NCI-H2081 (cell line): ENCODE measurements at places on chromosomes 2 and 18.

GRCh38 chr2:222663479-222663878, 7.6 kb upstream of the FARSB start:
- no peak for DNase-seq

- DNase-seq = no peak
Measured at GRCh38 chr18:11823545-11823944, 27.7 kb upstream of the CHMP1B start.

DNA sequence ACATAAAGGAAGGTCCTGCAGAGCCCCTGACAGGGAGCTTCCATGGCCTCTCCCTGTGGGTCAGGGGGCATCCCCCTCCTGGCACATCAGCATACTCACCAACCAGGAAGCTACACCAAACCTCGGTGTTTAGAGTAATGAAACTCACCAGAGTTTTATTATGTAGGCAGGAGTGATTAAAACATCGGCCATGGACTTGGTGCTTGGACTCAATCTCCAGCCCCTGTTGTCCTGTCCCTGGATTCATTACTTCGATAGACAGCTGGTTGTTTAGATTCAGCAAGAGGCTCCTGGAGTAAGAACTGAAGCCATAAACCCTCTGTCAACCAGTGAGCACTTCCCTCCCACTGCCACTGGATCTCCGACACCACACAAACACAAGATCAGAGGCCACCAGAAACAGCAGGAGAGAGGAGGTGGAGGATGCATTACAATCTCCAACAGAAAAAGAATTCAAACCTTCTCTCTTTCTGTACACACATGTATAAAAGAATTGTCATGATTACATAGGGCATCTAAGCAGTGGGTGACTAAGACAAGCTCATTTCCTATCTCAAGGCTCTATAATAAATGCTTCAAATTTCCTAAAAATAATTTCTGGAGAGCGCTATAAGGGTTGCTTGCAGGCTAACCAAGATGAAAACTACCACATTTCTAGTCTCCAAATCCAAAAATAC, 27.2 kb downstream of the TBC1D8 start:
- DNase-seq = no peak

DNA sequence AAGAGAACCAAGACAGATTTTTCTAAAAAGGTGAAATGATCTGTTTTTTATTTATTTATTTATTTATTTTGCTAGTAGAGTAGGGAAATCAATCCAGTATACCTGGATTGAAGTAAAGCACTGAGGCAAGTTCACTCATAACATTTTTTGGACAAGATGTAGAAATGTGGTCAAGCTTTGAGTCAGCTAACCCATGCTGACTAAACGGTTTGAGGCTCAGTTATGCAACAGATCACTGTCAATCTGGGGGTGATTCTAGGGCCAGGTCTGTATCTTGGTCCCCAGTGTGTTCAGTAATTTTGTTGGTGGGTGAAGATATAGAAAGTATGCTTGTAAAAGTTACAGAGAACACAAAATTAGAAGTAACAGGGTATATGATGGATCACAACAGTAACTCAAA, 60.2 kb downstream of the RMDN2 start:
- no peak for DNase-seq

DNA sequence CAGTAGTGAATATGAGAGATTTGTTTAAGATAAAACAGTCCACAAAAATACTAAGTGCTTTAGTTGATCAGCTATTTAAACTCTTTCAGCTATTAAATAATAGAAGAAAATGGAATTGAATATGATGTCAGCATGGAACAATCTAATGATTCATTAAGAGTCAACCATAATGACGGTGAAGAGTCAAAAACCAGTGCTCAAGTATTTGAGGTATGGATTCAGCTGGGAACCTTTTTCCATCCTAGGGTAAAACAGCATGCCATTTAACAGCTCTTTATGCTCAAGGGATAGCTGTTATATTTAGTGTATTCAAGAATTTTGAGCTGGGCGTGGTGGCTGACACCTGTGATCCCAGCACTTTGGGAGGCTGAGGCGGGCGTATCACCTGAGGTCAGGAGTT, 29.7 kb downstream of the CARF start:
- no peak for DNase-seq

DNA sequence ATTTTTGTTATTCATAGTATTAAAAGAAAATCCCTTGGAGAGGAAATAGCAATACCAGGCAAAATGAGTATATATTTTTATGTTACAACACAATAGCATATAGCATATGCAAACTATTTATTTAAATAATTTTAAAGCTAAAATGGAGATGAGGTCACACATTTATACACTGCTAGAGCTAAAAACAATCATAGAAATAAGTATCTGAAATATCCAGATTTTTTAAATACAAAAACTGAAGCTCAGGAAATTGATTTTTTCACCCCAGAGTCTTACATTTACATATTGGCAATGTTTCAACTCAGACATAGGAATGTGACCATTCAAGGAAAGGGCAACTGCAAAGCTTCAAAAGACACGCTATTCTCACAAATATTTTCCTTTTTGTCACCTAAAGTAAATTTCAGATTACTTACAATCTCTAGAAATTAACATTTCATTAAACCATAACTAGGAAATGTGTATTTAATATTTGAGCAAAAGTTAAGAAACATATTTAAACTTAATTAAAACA, 8.9 kb downstream of the TFPI start:
- DNase-seq = no peak

- DNase-seq = no peak
Measured at GRCh38 chr2:99648178-99648844, 158.5 kb upstream of the REV1 start.

DNA sequence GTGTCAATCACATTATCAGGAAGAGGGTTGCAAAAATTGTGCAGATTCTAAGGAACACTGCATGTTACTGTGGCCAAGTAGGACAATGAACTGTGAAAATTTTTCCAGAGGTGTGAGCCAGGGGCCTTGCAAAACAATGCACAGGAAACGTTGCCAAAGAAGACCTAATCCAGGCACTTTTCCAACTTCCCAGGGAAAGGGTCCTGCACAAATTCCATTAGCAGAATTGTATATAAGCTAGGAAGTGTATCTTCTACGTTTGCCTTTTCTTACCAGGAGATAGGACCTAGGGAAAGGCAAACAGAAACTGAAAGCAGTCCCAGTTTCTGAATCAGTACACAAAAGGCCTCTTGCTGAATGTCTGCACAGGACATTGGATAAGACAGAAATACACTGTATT, 1888.3 kb upstream of the CELF4 start:
- DNase-seq = no peak

GRCh38 chr18:65279668-65280305, 471.0 kb upstream of the CDH7 start:
- no peak for DNase-seq

DNA sequence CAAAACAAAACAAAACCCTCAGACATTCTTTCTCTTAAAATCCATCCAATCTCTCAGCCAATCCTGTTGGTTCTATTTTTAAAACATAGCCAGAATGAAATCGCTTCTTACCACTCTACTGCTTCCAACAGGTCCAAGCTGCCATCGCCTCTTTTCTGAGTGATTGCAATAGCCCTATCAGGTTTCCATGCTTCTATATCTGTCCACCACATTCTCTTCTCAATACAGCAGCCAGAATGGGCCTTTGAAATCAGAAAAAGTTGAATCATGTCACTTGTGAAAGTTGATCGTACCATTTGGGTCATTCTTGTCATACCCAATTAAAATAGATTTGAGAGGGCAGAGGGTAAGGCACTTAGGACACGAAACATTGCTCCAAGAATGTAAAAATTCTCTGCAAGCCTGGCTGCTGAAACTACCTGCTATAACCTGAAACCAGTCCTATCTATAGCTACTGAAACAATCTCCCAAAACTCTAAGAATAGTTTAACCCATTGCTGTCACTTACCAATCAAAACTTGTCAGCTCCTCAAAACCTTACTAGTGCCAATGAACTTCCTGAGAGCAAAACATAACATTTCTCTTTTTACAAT, 3.3 kb upstream of the MTLN start:
- no peak for DNase-seq

DNA sequence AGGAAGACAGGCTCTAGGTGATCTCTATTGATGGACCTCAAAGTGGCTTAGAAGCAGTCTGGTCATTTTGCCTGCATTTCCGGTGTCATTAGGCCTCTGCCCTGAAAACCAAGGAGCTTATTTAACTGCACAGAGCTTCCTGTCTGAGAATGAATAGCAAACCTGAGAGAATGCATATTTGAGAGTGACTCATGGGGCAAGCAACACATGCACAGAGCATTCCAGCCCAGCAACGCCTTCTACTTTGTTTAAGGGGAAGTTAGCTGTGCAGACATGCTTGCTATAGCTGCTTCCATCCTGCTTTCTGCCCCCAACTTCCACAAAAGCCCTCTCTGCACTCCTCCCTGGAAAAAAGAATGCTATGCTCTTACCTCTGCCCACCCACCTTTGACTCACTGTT, 232.8 kb downstream of the GRB14 start:
- no peak for DNase-seq

- no peak for DNase-seq
Measured at GRCh38 chr18:5841518-5841917, 53.8 kb downstream of the TMEM200C start.

DNA sequence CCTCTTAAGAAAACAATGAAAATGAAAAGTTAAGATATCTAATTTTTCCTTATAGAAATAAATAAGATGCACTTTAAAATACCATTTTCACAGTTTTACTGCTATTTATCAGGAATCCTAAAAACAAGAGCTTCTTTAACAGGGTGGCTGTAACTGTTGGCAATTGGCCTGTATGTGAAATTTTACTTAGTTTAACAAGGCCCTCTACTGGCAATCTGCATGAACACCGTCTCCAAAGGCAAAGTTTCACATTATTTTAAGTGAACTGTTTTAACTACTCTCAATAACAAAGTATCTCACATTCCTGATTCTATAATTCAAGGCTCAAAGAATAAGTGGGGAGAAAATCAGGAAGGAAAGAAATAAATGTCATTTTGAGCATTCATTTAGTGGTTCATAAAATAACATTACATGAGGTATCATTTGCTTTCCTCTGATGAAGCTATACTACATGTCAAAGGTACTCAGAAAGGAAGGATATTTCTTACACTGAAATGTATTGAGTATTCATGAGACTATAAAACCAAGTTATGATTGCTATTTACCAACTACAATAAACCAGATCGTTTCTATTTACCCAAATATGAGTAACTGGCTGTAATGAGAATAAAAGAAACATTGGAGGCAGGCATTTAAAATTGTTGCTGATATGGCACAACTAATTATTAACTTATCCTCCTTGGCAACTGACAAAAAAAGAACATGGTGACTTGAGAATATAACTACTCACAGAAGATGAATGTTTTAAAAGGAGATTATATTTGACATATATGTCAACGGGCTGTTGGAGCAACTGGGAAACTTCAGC, 7.0 kb downstream of the NCKAP5 start:
- peak; percentile 34 for DNase-seq

DNA sequence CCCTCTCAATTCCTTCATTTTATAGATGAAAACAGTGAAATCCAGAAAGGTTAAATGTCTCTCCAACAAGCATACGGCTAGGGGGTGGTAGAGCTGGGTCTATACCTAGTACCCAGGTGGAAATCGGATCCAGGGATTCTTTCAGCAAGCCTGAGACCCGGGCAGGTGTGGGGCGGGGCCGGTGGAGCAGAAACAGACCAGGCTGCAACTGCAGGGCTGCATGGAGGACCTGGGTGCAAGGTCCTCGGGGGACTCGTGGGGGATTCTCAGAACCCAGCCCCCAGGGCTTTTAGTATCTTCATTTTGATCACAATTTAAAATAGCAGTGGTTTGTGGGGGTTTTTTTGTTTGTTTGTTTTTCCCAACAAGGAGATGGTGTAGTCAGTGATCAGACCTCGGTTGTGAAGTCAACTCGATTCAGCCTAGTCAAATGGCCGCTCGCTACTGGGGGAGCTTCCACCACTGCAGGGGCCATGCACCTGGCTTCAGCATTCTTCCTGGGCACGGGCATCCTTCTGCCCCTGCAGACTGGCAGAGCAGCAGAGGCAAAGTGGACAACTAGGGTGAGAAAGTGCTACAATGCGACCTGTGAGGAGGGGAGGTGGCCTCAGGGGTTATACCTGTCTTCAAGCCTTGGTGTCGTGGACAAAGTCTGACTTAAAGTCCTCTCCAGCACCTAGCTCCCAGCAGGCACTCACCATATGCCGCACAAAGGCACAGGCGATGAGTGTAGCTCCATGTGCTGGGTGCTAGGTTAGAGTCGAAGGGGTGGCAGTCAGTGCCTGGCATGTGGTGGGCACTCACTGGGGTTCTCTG, 46.3 kb downstream of the GORASP2 start:
- no peak for DNase-seq

DNA sequence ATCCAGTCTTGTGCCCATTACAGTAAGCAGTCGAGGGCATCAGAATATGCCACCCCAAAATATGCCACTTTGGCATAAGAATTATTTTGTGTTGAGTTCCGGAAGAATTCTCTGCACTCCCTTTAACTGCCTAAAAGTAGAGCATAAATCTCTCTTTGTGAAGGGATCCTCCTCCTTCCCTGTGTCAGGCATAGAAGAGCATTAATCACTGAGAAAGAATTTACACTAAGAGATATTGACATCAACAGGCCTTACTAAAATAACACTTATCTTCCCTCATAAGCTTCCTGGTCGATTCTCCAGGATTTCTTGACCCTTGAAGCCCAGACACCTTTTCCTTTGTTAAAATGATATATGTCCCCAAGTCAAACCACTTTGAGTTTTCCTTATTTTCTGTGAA, 27.6 kb upstream of the KYNU start:
- no peak for DNase-seq

- no peak for DNase-seq
Measured at GRCh38 chr2:138534791-138535190, 33.2 kb downstream of the SPOPL start.

DNA sequence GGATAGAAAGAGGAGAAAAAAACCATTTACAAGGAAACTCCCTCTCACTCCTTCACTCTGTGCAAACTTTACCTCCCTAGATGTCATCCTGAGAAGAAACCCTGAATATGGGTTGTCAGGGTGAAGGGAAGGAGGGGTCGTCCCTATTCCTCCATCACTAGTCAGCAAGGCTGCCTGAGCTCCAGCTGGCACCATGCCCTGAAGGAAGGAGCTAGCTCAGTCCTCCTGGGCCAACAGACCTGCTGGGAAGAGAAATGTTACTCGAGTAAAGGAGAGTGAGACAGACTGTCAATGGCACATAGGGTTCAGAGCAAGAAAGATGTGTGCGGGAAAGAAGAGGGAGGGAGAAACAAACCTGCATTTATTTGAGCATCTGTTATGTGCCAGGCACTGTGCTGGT, 18.3 kb upstream of the EPAS1 start:
- no peak for DNase-seq

DNA sequence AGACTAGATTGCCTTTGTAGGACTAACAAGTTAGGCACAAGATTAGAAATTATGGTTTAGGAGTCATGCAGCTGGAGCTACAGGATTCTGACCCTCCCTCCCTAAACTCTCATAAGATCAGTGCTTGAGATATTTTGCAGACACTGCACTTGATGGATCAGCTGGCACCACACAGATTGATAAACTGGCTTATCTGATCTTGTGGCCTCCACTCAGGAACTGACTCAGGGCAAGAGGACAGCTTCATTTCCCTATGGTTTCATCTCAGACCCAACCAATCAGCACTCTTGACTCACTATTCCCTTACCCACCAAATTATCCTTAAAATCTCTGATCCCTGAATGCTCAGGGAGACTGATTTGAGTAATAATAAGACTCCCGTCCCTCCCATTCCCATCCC, 152.3 kb downstream of the DIS3L2 start:
- DNase-seq = no peak
